ENCODE measurements at places on chromosomes 12 and 14. TPM values are rescaled to one million over a fixed set of nuclear protein-coding genes. Genes with fewer than 3 reads are reported as not detected.

POTEG gene
- total RNA-seq, result not detected

LMNTD1 gene
- not detected for total RNA-seq

SLC17A8 gene
- not detected for total RNA-seq

CLEC1B gene
- not detected for total RNA-seq

GRCh38 chr14:65392296-65392695, 20.2 kb upstream of the FUT8 start:
- peaks cover 65% of the 10 kb centered on the region for H3K36me3 ChIP-seq
- no peak overlapping the region for H3K27ac ChIP-seq
- H3K4me1 ChIP-seq, result peaks cover 22% of the 10 kb centered on the region
- no peak overlapping the region for H3K4me3 ChIP-seq
- no peaks in the 10 kb centered on the region for H3K27me3 ChIP-seq
- DNase-seq, result no peak

DNA sequence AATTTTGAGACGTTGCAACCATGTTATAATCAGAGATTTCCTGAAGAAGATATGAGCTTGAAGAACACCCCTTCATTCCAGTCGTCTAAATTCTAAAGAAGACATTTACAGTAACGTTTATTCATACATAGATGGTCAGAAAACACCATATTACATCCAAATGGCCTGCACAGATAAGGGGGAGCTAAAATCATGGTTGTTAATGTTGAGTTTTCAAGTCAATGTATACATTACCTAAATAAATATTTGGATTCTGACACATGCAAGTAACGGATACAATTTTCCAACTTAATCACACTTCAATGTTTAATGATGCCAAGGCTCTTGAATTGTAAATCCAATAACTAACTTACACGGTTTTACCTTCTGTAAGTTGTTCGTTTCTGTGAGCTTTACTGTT, 318.4 kb downstream of the SLC6A15 start:
- no peak overlapping the region for H3K4me3 ChIP-seq
- no peaks in the 10 kb centered on the region for H3K27me3 ChIP-seq
- H3K27ac ChIP-seq, result no peak overlapping the region
- no peaks in the 10 kb centered on the region for H3K4me1 ChIP-seq
- no peaks in the 10 kb centered on the region for H3K36me3 ChIP-seq

All from activated CD4-positive, alpha-beta T cell treated with anti-CD3 and anti-CD28 coated beads, Interleukin-2, amount 10 ng/mL, durations not matched to agents 24 days and 14 days (primary cell).